ENCODE measurements at places on chromosomes 7 and 10.

DNA sequence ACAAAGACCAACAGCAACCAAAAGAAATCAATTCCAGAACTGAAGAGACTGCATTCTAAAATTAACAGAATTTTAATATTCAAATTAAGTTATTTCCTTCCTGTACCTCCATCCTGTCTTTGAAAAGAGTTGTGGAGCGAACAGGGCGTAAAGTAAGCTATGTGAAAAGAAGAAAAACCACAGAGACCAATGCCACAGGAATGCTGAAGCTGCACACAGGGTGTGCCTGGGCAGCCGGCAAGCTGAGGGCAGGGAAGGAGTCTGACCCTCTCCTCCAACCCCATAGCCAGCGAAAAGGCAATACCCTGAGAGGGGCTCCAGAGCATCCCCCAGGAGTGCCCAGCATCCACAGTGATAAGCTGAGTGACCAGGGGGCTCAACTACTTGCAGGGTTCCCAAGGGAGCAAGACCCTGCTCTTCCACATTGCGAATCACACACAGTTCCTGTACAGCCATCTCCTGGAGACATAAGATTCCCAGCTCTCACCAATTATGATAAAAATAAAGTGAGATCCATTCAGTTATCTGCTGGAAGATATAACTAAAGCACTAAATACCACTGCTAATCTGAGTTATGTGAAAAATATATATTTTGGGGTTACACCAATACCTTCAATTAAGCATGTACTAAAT is 93.8 kb downstream of the PARD3 start:
- peak; percentile 88 for DNase-seq

- peak; percentile 84 for DNase-seq
These were observed 45.8 kb downstream of the HDAC9 start for GRCh38 chr7:18541181-18541870.

- no peak for DNase-seq
These were observed 3.8 kb downstream of the LCOR start for GRCh38 chr10:96835899-96836298.

DNA sequence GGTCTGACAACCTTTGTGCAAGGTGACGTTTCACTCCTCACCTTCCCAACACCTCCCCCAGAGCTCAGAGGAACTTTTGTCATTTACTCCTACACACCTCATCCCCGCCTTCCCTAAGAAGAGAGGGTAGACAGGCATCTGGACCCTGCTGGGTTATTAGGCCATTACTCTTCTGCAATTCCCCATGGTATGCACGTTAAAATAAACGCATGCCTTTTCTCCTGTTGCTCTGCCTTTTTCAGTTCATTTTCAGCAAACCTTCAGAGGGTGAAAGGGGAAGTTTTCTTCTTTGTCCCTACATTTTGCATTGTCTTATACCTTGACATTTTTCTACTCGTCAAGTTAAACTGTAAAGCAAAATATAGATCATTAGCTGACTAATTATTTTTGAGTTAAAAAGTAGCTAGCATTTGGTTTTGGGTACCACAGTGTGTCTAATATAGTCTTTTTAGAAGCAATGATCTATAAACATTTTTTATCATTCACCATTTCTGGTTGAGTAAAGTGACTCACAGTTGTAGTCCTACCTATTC is 10.5 kb upstream of the EDRF1 start:
- no peak for DNase-seq

- DNase-seq, result no peak
These were observed 248.3 kb downstream of the EBF3 start for GRCh38 chr10:129715805-129716204.

DNA sequence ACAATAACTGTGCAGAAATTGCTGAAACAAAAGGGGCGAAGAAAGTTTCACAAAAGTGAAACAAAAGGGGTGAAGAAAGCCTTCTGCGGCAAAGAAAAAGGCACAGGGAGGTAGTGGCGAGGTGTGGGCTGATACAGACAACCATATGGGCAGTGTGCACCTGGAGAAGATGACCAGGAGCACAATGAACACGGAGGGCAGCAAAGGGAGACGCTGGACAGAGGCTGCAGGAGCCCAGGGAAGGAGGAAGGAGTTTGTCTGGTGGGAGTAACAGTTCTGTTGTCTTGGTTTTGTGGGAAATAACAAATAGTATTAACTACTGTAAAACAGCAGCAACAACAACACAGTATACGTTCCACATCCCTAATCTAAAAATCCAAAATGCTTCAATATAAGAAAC is 42.4 kb downstream of the ESYT2 start:
- no peak for DNase-seq

DNA sequence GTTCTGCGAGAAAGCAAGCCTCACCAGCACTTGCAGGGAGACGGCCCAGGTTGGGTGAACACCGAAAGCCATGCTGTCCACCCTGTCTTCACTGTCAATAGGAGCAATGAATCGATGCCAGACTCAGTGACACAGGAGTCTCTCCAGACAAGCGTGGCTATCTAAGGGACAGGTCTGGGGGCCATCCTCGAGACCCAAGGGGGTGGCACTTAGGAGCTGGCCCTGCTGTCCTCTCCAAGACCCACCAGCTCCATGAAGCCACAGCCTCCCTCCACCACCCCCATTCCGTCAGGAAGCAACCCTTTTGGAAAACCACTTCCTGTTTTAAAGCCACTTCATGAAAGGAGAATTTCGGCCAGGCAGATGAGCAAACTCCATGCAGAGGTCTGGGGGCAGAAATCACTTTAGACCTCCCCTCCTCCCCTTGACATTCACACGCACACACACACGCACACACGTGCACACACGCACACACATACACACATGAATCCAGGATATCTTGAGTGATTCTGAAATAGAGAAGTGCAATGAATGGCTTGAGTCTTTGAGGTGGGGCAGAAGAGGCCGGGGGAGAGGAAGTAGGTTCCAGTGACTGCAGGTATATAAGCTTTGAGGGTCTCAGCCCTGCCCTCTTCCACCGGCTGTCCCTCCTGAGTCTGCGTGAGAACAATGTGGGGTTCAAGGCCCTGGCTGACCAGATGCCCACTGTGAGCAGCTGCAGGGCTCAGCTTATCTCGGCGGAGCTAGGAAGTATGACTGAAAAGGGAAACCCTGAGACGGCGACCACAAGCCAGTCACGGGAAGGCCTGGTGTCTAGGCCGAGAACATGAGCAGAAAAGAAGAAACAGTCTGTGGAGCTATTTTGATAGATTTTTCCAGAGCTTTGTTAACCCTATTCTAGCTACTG is 25.0 kb downstream of the RGS10 start:
- peak; percentile 37 for DNase-seq

DNA sequence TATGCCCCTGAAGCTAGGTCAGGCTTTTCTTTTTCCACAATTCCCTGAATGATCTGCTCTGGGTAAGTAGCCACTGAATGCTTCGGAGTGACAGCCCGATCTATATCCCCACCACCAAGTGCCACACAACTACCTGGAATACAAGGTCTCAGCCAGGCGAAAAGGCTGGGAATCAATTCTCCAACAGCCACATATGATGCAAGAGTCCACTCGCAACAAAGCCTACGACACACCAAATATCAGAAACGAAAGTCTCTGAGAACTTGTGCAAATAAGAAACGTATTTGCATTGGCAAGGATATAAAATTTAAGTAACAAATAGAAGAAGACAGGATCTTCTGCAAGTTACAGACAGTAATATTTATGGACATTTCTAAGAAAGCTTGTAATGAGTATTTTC is 5.7 kb downstream of the HIPK2 start:
- DNase-seq, result no peak

DNA sequence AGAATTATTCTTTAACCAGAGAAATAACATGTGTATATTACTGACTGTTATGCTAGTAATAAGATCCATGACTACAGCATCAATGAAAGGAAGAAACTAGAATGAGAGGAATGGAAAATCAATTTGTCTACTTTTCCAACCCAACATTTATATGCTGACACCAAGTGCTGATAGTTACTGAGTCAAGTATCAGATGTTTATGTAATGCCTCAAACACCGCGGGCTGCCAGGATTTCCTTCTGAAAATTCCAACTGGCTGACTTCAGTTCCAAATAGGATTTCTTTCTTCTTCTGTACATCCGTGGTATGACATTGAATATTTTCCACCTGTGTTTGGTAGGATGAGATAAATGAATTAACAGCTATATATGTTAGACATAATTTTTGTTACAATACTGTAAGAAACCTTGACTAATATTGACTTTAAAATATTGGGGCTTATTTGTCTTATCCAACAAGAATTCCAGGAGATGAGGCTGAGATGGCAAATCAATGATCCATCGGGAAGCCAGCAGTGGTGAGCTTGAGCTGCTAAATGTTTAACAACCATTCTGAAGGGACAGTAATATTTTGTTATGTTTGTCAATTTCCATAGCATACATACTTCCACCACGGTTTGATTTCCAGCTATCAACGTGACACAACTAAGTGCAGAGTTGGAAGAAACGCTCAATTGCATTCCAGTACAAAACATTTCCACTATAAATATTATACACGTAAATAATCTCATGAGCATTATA is 435.2 kb upstream of the AUTS2 start:
- no peak for DNase-seq

DNA sequence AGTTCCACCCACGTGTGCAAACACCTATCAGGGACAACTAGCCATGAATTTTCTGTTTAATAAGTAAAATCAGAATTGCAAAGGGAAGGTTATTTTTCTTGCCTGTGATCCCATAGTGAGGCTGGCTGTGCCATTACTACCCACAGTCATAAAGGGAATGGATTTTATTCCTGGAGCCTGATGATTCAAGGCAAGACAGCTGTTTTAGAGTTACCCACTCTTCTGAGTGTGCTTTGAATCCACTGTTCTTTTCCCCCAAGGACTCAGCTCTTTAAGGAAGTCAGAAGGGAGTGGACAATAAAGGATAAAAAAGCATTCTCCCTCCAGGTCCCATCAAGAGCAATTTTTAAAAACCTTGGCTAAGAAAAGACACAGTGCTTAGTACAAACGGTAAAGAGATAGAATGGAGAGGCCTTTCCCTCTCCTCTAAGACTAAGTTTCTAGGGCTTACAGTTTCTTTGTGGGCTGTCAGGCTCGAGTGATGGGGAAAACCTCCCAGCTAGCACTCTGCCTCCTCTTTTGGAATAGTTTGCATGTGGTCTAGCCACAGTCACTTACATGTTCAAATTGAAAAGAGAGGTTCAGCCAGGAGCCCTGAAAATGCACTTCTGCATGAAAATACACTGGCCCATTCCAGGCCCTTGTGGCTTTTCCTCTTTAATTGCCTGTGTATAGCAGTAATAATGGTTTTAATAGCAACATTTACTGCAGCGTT is 5.1 kb upstream of the LRRC4 start:
- DNase-seq, result no peak

DNA sequence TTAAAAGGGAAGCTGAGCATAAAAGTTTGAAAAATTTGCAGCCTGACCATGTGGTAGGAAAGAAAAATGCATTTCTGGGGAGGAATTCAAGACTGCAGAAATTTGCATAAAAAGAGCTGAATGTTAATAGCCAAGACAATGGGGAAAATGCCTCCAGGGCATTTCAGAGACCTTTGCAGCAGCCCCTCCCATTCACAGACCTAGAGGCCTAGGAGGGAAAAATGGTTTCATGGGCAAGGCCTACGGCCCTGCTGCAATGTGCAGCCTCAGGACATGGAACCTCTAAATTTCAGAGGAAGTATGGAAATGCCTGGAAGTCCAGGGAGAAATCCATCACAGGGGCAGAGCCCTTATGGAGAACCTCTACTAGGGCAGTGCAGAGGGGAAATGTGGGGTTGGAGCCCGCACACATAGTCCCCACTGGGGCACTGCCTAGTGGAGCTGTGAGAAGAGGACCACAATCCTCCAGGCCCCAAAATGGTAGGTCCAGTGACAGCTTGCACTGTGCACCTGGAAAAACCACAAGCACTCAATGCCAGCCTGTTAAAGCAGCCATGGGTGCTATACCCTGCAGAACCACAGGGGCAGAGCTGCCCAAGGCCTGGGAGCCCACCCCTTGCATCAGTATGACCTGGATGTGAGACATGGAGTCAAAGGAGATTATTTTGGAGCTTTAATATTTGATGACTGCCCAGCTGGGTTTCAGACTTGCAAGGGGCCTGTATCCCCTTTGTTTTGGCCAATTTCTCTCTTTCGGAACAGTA is 243.8 kb downstream of the DNAJB9 start:
- DNase-seq, result no peak

- DNase-seq, result no peak
These were observed 53.6 kb upstream of the ZPBP start for GRCh38 chr7:50146692-50147091.

GRCh38 chr7:100373261-100373831 is at the start of gene PILRA:
Gene PILRA, plus strand, starts transcription at chr7:100373487. Its CDS starts 170 bp downstream, at chr7:100373657.
- DNase-seq, result no peak

GRCh38 chr10:11697718-11698527 is 44.3 kb upstream of the ECHDC3 start:
- peak; percentile 30 for DNase-seq

GRCh38 chr7:91628742-91629141 is 251.8 kb downstream of the MTERF1 start:
- DNase-seq, result peak; percentile 23

DNA sequence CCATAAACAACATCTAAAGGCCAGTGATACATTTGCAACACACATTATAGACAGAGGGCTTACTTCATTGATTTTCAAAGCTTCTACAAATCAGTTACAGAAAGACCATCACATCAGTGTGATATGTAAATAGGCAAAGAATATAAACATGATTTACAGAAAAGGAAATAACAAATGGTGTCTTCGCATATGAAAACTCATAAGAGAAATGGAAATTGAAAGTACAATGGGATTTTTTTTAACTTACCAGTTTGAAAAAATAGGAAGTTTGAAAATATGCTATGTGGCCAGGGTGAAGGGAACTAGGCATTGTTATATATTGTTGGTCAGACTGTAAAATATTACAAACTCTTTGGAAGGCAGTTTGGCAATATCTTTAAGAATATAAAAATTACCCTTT is 27.3 kb downstream of the SEC23IP start:
- DNase-seq, result no peak

- DNase-seq, result peak; percentile 67
These were observed 15.2 kb upstream of the PPP2R2D start for GRCh38 chr10:131885391-131886165.

DNA sequence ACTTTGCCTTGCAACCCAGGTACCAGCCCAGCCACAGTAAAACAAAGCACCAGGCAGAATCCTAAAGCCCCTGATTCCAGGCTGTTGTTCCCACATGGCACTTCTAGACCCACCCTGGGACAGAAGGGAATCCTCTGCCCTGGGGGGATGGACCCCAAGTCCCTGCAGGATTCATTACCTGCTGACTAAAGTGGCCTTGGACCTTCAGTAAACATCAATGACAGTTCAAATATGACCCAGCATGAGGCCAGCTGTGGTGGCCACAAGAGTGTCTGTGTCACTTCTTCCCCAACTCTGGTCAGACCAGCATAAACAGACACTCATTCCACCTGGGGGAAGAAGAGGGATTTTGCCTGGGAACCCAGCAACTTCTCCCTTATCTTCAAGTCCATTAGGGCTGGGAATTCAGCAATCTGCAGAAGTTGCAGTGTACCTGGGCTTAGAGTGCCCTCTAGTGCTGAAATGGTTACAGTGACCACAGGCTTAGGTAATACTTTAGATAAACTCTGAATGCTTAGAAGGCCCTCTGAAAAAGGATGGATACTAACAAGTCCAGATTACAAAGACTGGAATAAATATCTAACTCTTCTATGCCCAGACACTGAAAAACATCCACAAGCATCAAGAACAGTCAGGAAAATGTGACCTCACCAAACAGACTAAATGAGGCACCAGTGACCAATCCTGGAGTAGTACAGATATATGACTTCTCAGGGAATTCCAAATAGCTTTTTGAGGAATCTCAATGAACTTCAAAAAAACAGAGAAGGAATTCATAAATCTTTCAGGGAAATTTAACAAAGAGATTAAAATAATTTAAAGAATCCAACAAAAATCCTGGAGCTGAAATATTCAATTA is 108.5 kb upstream of the TMEM168 start:
- DNase-seq, result peak; percentile 70

Data from kidney tubule cell (primary cell).